Fibroblast of skin of scalp (primary cell): ENCODE measurements at places on chromosomes 1 and 21.

DNA sequence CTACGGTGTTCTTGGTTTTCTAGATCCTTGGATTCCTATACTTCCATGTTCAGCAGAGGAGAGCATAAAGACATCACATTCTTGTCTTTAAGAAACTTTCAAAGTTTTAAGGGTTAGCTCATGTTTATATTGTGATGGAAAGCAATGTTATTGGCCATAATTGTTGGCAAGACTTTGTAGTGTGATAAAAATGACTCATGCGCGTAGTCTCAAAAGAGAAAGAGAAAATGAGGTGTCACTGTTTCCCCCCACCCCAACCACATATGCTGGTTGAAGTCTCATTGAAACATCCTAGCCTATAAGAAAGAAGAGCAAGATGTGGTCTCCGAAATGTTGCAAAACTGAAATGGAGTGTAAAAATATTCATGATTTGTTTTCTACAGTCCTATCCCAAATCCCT lies 348.8 kb downstream of the PTBP2 start:
- DNase-seq, result no peak

DNA sequence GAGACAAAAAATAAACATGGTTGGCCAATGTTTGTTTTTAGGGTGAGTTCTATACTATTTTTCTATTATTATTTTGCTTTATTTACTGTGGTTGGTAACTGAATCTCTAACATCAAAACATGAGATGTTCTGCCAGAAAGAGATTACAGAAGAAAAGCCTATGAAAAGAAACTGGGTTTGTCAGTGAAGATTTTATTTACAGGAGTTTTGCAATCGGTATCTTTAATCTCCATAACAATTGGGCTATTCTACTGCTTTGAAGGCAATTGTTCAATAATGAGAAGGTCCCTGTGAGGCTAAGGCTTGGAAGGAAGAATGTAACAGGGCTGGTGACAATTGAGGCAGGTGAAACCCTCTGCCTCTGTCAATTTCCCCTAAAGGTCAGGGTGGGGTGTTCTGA lies 155.5 kb downstream of the CLIC6 start:
- no peak for DNase-seq

DNA sequence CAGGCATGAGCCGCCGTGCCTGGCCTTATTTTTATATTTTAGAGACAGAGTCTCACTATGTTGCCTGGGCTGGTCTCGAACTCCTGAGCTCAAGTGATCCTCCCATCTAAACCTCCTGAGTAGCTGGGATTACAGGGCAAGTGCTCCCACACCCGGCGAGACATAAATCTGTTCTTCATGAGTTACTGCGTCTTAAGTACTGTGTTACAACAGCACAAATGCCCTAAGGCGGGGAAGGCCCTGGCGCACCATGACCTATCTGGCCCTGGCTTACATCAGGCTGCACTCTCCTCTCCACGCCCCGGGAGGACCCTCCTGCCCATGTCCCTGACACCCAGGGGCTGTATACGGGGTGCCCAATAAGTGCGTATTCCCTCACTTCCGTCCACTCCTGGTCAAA lies 4.3 kb downstream of the GPR153 start:
- DNase-seq, result no peak

DNA sequence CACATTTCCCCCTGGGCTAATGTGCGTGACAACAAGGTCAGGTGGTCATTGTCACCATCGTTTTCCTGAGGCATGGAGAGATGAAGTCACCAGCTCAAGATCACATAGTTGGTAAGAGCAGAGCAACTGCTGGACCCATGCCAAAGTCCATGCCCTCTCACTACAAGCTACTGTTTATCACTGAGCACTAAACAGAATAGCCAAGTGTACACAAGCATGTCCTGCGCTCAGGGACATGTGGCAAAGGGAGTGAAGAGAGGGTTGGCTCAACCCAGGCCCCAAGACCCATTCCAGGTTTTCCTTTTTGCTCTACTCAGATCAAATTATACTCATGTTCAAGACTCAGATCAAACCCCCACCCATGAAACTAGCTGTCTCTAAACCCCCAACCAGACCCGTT lies 20.8 kb downstream of the LRRC52 start:
- DNase-seq, result no peak

GRCh38 chr1:34843392-34844251 lies 15.9 kb downstream of the SMIM12 start:
- no peak for DNase-seq

DNA sequence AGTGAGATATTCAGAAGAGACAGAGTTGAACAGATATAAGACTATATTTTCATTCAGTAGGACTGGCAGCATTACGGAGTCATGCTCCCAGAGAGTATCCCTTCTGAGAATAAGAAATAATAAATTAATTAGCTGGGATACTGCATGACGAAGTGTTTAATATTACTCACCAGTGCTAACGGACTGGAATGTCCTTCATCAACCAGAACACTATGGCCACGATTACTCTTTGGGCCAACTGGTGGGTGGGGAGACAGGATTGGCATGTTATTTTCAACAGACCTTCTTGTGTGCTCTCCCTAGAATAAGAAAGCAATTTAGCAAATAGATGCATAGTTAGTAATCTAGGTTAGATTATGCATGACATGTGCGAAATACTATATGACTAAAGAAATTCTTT lies 32.4 kb downstream of the ERICH3 start:
- no peak for DNase-seq

- peak; percentile 16 for DNase-seq
These were observed 616 bp downstream of the TAF12 start for GRCh38 chr1:28642056-28642846.

DNA sequence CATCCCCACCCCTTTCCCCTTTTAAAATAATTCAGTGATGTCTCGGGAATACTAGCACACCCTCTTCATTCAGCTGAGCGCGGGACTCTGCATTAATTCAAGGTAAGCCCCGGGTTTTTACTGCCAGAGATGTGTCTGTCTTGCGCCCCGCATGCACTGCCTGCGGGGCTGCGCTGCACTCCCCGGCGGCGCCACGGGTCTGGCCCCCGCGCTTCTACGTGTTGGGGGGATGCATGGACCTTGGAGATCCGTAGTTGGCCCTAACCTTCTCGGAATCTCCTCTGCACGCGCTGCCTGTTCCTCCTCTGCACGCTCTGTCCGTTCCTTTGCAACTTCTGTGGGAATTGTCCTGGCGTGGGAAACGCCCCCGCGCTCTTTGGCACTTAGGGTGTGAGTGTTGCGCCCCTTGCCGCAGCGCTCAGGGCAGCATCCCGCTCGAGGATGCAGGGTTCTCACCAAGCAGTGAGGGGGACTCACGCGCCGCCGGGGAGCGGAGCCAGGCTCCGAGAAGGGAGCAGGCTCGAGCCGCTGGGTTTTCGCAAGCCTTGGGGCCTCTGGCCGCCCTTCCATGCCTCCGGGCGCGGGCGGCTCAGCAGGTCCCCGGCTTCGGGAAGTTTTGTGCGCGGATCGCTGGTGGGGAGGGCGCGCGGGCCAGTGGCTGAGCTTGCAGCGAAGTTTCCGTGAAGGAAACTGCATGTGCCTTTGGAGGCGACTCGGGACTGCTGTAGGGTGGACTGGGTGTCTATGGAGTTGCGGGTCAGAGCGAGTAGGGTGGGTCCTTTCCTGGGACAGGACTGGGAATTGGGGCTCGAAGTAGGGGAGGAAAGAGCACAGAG lies 165.1 kb upstream of the CACNA1E start:
- DNase-seq, result no peak

DNA sequence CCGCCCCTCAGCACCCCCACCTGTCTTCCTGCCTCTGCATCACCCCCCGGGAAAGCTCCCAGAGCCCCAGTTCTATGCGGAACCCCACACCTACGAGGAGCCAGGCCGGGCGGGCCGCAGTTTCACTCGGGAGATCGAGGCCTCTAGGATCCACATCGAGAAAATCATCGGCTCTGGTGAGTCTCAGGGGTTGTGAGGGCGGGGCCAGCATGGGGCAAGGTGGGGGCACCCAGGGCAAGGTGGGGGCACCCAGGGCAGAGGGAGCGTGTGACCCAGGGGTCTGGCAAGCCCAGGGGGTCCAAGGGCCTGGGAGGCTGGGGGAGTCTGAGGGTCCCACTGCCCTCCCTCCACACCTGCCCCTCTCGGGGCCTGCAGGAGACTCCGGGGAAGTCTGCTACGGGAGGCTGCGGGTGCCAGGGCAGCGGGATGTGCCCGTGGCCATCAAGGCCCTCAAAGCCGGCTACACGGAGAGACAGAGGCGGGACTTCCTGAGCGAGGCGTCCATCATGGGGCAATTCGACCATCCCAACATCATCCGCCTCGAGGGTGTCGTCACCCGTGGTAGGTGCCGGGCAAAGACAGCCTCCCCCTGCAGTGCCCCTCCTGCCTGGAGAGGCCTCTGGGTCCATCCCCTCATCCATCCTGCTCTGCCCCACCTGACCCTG lies 34.1 kb downstream of the EPHA8 start:
- no peak for DNase-seq

GRCh38 chr1:164735315-164736052 lies 176.5 kb downstream of the PBX1 start:
- peak; percentile 45 for DNase-seq

DNA sequence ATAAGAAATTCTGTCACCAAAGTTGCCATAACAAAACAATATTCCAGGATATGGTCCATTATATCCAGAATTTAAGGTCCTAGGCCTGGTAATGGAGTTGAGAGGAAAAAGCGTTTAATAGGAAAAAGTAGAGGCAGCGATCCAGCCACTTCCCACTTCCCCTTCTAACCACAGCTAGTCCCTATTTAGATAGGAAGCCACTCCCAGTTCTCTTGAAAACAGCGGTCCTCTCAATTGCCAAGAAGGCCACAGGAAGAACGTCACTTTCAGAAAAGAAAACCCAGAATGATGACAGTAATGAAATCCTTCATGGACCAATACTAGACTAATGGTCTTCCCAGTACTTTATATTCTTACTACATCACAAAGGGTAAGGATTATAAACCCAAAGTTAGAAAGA lies 38.6 kb downstream of the ABL2 start:
- DNase-seq, result no peak

GRCh38 chr1:62068978-62069377 lies 125.7 kb upstream of the L1TD1 start:
- DNase-seq, result no peak

GRCh38 chr21:30354308-30355005 lies 6.1 kb upstream of the KRTAP23-1 start:
- no peak for DNase-seq

DNA sequence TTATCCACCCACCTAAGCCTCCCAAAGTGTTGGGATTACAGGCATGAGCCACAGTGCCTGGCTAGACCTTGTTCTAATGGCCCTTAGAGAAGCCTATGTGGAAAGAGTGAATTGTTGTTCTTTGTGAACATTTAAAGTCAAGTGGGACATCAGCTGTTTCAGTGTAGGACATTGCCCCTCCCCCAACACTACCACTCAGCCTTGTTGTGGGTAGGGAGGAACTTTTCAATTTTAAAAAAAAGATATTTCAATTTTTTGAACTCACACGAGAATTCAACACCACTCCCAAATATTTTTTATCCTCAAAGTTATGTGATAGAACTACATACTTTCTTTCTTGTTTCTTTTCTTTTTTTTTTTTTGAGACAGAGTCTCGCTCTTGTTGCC lies 36.7 kb upstream of the TMEM222 start:
- no peak for DNase-seq

- DNase-seq, result no peak
These were observed 24.7 kb upstream of the ARTN start for GRCh38 chr1:43908858-43909257.

GRCh38 chr1:200887772-200888348 lies 6.8 kb upstream of the INAVA start:
- DNase-seq, result no peak

GRCh38 chr1:64392109-64392508 lies 77.8 kb upstream of the CACHD1 start:
- DNase-seq, result no peak

DNA sequence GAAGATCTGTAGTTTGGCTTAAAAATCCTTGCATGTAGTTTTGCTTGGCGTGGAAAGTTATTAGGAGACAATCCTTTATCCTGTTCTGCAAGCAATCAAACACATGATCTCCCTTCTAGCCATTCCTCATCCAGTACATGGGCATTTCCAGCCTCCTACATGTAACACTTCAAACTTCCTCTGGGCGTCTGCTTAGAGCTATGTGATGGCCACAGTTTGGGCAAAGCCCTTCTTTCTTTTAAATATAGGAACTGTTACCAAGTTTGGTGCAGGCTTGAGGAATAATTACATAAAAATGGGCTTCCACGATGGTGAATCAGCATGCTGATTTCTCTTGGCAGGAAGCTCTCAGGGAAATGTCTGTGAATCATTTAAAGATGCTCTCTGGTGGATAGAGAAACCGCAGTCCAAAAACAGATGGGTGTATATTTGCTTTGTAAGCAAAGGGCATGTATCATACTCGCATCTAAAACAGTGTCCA lies 176.9 kb upstream of the FMN2 start:
- DNase-seq, result peak; percentile 96

DNA sequence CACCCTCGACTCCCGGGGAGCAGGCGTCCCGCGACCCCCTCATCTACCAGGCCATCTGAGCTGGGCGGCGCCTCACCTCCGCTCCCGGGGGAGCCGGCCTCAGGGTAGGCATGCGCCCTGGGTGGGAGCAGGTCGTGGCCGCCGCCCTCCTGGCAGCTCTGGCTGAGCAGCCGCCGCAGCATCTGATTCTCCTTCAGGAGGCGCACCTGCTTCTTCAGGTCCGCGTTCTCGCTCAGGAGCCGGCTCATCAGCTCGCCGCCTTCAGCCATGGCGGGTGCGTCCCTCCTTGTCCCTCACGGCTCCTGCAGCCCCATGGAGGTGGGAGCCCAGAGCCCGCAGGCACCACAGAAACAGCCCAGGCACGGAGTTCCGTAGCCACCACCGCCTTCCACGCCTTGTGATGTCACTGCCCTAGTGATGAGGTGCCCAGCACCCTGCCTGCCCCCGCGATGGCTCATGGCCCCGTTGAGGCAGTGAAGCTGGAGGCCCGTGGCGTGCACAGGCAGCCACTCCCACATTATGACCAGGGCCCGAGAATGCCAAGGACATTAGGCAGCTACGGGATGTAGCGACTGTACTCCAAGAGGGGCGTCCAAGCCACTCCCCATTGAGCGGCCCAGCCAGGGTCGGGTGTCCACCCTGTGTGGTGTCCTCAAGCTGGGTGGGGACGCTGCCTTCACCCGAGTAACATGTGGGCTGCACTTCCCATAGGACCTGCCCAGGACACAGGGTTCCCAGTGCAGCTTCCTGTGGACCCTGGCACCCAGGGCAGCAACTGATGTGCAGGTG lies 1.5 kb downstream of the SPATC1L start:
- no peak for DNase-seq

GRCh38 chr1:96651517-96651916 lies 70.1 kb upstream of the PTBP2 start:
- DNase-seq, result no peak

DNA sequence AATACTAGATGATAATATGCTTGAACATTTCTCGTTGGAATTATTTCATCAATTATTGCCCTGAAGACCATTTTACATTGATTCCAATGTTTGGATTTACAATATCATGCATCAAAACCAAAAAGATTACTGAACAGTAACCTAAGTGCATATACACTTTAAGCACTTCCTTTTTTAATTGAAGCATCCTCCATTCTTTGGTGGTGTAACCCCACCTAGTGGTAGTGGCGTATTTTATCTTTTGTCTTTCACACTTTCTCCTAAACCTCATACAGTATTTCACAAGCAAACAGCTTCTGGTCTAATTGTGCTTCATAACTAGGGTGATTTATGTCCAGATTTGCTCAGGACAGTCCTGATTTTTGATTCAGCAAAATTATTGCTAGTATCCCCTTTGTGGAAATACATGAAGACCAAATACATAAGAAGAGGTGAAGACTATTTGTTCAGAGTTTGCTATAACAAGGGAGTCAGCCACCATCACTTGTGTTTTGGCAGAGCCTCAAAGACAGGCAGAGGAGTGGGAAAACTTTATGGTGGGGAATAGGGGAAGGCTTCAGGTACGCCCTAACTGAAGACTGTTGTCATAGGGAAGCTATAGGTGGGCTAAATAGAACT lies 3.4 kb upstream of the NVL start:
- peak; percentile 59 for DNase-seq
